Omental fat pad (tissue), 4 donors: ENCODE measurements at places on chromosomes 2 and 18. TPM values are rescaled to one million over a fixed set of nuclear protein-coding genes. Genes with fewer than 3 reads are reported as not detected.

GRCh38 chr2:184272056-184272455, 326.3 kb upstream of the ZNF804A start:
- DNase-seq = no peak

GRCh38 chr2:123502931-123503330, 522.2 kb upstream of the CNTNAP5 start:
- DNase-seq = no peak

- DNase-seq = no peak
Measured at GRCh38 chr18:54734059-54734458, 94.2 kb upstream of the RAB27B start.

Gene DTNB
- 8.5 TPM for total RNA-seq
